Esophagus squamous epithelium (tissue), 5 donors: ENCODE measurements at places on chromosomes 1 and 21.

- DNase-seq = no peak
These were observed 10.4 kb upstream of the WNT3A start for GRCh38 chr1:227996187-227996950.

- DNase-seq = no peak
These were observed 11.8 kb upstream of the RASSF5 start for GRCh38 chr1:206495493-206496046.

- no peak for DNase-seq
These were observed 5.5 kb upstream of the MMP23B start for GRCh38 chr1:1626207-1627141.

- DNase-seq = no peak
These were observed 21.0 kb upstream of the ERRFI1 start for GRCh38 chr1:8047112-8047511.

DNA sequence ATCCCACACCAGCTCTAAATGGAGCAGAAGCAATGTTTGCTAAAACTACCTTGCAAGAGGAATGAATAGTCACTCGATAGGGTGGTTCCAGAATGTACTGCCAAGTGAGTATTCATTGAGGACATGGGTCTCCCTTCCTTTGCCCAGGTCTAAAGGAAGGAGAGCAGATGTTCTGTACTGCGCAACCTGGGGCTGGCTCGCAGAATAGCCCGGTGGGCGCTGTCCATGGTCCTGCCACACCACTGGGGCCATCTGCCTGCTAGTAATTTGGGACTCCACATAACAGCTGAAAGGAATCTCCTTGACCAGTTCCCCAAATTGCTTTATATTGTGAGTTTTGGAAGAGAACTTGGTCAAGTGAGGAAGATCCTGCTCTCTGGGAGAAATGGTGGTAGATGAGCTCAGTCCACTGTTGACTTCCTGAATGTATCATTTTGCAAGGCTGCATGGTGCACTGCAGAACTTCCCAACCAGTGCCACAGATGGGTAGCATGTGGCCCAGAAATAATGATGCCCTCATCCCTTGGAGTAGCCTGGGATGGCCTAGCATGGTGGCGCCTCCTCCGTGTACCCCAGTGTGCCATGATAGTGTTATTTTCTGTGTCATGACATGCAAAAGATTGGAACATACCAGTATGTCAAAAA, 5.7 kb downstream of the SLC6A17 start:
- DNase-seq = no peak

DNA sequence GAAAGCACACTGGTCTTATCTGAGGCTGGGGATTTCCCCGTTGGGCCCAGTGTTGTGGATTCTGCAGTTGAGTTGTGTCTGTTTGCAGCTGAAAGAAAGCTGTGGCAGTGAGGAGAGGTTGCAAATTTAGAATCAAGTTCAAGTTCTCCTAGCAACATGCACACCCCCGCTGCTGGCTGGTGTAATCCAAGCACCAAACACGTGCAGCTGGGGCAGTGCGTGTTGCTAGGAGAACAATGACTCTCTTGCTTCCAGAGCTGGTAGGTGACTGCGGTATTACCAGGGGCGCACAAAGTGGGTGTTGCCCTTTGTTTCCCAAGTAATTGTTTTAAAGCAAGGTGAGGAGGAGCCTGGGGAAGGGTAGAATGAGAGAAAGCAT, 91.5 kb downstream of the IER5 start:
- no peak for DNase-seq

DNA sequence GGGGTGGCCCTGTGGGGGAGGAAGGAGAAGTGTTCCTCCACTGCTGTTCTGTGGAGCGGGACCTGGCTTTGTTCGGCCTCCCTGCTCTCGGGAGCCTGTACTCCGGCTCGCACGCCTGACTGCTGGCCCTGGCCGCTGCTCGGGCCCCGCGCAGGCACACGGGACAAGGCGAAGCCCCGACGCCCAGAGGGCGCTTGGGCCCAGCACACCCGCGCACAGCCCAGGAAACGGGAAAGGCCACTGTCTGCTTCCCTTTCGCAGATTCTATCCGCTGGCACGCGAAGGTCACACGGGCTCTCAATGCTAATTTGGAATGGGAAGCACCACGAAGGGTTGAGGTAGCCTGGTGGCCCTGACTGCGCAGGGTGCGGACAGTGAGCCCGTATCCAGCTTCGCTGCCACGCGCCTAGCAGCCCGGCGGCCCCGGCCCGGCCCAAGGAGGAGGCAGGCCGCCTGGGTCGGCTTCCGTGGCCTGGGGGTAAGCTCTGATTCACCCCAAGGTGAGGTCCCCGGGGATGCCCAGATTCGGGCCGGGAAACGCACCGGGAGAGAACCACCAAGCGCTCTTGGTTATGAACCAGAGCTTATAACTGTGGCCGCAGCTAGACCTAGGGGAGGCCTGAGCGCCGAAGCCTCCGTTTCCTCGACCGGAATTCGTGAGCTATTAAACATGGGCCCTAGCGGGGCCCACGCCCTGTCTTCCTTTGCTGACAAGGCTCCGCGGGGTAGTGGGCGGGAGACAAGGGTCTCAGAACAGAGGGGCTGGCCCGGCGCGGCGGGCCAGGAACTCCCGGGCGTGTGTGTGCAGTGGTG, 19.7 kb upstream of the TBX15 start:
- no peak for DNase-seq

GRCh38 chr1:151003180-151003579, 3.5 kb downstream of the MINDY1 start:
- DNase-seq = no peak

- DNase-seq = no peak
These were observed 208.3 kb upstream of the NCAM2 start for GRCh38 chr21:20789729-20790500.

- no peak for DNase-seq
These were observed 413 bp upstream of the C1orf232 start for GRCh38 chr1:26169198-26169554.

GRCh38 chr1:1914101-1914970, 724 bp upstream of the CALML6 start:
- DNase-seq = no peak

- DNase-seq = no peak
These were observed 27.5 kb upstream of the SOX13 start for GRCh38 chr1:204045430-204045829.

DNA sequence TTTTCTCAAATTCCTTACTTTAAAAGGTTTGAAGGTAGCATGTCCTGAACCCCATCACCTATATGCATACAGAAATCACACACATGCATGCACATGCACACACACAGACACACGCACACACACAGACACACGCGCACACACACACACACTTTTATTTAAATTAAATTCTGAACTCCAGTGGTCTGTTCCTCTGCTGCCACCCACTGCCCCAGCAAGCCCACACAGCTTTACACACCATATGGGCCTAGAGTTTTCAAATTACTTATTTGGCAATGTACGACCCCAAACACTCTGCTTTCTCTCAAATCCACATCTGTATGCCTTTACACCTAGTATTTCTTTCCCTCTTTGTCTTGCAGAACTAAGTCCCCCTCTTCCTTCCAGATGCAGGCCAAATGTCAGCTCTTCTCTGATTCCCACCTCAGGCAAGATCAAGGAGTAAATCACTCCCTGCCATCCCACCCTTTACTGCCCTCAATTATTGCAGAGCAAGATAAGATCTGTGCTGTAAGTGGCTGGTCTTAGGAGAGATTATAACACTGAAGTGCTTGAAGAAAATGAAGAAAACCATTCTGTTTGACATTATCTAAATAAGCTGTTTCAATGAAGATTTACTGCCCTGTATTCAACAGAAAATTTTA, 429.9 kb upstream of the CXADR start:
- DNase-seq = no peak

DNA sequence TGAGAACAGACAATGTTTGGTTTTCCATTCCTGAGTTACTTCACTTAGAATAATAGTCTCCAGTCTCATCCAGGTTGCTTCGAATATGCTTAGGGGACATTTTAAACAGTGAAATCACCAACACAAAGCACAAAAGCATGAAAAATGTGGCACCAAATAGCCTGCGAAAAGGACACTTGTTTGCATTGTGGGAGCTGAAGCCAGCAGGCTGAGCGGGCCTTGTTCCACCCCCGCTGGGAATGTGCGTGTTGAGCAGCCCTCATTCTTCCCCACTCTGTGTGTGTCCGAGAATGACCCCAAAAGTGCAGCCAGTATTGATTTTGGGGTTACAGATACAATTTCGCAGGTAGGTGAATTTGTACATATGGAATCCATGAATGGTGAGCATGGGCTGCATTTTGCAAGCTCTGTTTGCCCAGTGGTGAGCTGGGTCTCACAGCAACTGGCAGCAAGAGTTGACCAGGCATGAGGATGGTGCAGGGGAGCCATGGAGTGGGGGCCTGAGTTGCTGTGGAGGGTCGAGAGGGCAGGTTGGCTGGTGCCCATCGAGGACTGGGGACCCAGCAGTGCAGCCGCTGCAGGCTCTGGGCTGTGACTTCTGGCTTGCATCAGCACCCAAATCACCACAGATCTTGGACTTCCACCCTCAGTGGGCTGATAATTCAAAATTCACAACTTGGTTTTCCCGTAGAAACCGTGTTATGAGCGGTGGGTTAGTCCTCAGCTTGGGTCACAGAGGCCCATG, 29.4 kb downstream of the NENF start:
- DNase-seq = no peak

- no peak for DNase-seq
These were observed 47.6 kb downstream of the PIK3R3 start for GRCh38 chr1:46084553-46085451.

- DNase-seq = no peak
These were observed 3.6 kb downstream of the NFASC start for GRCh38 chr1:204874274-204874673.

DNA sequence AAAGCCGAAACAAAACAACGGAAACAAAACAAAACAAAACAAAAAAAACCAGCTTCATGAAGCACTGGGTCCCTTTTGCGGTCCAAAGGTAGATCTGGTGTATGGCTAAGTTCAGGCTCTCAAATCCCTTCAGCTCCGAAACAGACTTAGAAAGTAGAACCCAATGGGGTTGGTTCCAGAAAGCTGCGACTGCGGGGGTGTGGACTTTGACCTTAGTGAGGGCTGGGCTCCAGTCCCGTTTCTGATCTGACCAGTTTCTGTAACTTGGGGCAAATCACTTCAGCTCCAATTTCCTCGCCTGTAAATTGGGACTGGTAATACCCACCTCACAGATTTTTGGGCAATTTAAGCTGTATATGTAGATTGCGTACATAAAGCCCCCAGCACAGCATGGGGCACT, 105.2 kb downstream of the ZSCAN20 start:
- DNase-seq = no peak

DNA sequence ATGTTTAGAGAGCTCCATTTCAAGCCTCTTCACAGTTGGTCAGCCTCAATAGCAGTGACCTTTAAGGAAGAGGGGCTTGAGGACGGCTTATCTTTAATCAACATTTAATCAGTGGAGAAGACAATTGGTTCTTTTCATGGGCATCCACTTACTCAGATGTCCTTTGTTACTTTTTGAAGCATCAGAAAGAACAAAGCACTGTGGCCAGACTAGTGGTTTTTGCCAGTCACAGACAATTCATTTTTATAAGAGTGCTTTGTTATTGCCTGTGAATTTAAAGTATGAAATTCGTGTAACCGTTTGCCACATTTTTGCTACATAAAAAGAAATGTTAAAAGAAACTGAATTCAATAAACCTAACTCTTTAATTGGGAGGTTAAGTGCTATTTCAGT, 222.8 kb downstream of the TPR start:
- DNase-seq = no peak

- no peak for DNase-seq
These were observed 878 bp downstream of the SMG7 start for GRCh38 chr1:183473217-183473536.

DNA sequence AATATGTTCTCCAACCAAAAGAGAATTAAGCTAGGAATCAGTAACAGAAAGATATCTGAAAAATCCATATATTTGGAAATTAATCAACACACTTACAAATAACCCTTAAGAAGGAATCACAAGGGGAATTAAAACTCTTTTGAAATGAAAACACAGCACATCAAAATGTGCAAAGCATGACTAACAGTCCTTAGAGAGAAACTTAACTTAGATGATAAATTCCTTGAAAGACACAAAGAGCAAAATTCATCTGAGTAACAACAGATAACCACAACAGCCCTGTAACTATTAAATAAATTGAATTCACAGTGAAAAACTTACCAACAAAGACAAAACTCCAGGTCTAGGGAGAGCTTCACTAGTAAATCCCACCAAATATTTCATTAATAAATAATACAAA, 283.8 kb downstream of the SDCCAG8 start:
- DNase-seq = no peak

DNA sequence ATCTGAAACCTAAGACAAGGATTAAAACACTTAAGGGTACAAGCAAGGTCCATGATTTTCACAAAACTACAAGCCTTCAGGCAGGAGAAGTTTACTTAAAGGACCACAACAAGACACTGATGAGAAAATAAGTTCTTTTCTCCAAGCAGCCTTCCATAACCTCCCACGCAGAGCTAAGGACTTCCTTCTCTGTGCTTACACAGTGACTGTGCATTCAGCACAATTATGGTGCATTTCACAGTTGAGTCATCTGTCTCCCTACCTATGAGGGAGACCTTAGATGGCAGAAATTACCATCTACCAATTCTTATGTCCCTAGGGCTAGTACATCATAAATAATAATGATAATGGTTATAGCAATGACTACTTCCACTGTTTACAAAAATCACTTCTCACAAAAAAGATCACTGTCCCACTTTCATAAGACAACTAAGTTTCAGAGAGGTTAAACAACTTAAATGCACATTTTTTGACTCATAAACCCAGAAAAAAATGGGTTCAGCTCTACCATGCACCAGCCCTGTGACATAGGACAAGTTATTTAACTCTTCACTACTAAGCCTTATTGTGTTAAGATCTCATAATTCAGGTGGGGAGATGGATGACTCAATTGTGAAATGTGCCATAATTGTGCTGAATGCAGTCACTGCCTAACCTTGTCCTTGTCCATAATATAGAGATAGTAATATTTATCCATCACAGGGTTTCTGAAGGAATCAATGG, 45.3 kb downstream of the TARBP1 start:
- no peak for DNase-seq

GRCh38 chr1:30533796-30534550, 189.4 kb downstream of the MATN1 start:
- DNase-seq = no peak
